ENCODE measurements at places on chromosomes 11 and 22.

DNA sequence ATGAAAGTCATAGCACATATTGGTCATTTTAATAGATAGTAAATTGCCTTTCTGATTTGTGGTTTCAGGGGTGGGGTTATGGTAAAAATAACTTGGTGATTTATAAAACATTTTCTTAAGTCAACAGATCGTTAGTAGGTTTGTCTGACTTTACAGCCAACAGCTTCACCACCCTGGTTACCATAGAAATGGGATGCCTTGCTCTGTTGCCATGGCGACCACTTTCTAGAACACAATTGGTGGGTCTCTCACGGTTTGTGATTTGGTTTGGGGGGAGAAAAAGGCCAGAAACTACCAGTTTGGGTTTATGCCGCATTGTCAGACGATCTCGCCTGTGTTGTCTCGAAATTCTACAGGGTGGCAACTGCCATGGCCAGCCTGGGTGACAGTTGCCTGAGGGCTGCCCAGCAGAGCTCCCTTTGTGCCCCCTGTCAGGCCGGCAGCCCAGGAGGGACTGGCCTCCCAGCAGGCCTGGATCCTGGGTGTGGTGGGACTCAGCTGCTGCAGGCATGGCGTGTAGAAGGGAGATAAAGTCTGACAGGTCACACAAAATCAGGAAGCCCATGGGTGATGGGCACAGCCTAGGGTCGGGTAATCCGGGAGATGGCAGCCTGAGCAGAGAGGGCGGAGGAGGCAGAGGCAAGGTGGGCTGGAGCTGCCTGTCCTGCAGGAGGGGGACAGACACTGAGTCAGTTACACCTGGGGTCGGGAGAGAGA is 30.9 kb downstream of the KCNC1 start:
- DNase-seq, result no peak

- peak; percentile 27 for DNase-seq
Observed at GRCh38 chr11:77127235-77127911, 673 bp upstream of the MYO7A start.

DNA sequence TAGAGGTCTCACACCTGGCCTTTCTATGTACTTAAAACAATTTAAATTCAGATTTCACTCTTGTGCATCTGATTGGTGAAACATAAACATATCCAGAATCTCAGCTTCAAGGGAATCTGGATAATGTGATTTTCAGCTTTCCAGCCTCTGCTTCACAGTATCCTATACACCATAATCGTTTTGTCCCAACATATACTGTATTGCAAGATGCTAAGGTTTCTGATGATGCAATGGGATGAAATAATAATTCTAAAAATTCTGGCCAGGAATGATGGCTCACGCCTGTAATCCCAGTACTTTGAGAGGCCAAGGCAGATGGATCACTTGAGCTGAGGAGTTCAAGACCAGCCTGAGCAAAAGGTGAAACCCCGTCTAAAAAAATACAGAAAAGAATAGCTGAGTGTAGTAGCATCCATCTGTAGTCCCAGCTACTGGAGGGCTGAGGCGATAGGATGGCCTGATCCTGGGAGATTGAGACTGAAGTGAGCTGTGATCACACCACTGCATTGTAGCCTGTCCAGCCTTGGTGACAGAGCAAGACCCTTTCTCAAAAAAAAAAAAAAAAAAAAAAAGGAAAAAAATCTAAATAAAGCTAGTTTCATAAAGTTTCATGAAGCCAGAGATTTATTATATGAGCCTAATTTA is 41.0 kb upstream of the CTSC start:
- DNase-seq, result no peak

GRCh38 chr11:59218893-59219292 is 6.2 kb upstream of the MPEG1 start:
- DNase-seq, result no peak
